NCI-H1092 (cell line): ENCODE measurements at places on chromosomes 2 and 18.

- DNase-seq: peak; percentile 1
Measured at GRCh38 chr18:8008033-8008432, 440.9 kb downstream of the PTPRM start.

GRCh38 chr2:62248226-62248625 is 52.3 kb downstream of the B3GNT2 start:
- no peak for DNase-seq

DNA sequence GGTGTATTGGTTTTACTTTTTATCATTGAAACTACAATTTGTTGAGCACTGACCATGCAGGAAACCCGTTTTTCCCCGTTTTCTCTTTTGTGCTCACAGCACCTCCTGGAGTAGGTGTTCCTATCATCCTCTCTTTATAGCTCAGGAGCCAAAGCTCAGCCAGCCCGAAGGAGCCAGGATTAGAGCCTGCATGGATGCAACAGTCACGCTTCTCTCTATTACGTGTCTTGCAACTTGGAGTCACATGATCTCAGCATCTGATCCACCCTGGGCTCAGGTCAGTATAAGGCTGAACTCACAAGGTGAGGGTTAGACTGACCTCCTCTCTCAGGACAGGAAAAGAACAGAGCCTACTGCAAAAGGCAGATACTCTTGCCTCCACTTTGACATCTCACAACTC is 150.5 kb downstream of the MBP start:
- no peak for DNase-seq

- DNase-seq: peak; percentile 68
Measured at GRCh38 chr2:157838442-157839161, 37.5 kb downstream of the ACVR1 start.

GRCh38 chr18:9726936-9727335 is 18.8 kb downstream of the RAB31 start:
- no peak for DNase-seq

DNA sequence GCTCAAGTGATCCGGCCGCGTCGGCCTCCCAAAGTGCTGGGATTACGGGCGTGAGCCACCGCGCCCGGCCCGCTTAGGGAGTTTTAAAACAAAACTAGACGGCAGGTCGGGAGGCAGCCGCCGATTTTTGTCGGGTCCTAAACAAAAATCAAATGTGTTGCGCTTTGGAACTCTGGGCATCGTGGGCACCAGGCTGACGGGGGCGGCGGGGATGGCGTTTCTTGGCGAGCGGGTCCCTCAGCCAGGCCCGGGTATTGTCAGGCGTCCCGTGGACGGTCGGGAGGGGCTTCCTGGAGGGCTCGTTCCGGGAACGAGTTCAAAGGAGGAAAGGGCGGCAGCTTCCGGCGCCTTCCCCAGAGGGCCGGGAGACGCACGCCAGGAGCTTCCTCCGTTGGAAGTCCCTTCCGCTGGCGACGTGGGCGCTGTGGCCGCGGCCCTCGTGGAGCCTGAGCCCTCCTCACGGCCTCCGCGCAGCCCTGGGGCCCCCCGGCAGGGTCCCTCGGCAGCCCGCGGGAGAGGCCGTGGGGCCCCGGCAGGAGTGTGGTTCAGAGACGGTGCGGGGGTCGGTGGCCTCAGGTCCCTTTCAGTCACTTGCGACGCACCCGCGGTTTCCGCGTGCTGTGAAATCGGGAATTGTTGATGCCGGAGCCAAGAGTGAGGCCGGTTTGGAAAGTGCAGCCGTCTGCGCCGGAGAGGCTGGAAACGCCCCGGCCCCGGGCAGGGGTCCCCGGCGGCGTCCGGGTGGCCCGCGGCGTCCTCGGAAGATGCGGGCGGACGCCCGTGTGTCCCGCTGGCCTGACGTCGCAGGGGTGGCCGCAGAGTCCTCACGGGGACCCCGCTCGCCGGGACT is 59.3 kb downstream of the EMILIN2 start:
- no peak for DNase-seq

DNA sequence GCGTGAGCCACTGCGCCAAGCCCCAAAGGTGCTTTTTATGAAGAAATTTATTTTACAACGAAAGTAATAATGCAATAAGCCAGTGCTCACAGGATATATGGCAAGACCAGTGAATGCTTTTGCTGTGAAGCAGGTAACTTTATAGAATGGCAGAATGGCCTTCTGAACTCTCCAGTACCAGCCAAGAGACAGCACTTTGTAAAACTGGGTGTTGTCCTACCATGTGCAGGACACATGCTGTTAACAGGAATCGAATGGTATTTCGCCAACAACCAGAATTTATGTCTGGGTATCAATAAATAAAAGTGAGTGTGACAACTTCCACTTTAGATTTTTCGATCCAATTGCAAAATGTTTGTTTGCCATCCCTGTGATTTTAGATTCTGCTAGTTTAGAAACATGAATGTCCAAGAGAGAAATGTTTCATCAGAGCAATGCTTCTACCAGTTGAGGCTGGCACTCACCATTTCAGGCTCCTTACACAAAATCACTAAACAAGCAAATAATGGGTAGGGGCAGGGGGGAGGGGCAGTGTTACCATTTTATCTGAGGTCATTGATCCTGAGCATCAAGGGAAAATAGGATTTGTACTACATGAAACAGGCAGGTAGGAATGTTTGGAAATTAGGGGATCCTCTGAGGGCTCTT is 95.9 kb downstream of the ATL2 start:
- no peak for DNase-seq

- no peak for DNase-seq
Measured at GRCh38 chr2:165407466-165407865, 62.0 kb upstream of the CSRNP3 start.

GRCh38 chr2:191625016-191625415 is 52.9 kb upstream of the NABP1 start:
- DNase-seq: no peak

DNA sequence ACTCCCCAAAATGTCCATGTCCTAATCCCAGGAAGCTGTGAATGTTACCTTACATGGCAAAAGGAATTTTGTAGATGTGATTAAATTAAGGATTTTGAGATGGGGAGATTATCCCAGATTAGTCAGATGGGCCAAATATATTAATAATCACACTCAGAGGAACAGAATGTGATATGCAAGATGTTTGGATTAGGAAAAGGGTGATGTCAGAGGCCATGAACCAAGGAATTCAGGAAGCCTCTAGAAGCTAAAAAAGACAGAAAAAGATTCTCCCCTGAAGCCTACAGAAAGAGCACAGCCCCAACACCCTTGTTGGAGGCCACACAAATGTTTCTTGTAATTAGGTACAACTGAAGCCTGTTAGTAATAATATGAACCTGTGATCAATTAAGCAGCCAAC is 13.1 kb downstream of the TMEM131 start:
- no peak for DNase-seq

DNA sequence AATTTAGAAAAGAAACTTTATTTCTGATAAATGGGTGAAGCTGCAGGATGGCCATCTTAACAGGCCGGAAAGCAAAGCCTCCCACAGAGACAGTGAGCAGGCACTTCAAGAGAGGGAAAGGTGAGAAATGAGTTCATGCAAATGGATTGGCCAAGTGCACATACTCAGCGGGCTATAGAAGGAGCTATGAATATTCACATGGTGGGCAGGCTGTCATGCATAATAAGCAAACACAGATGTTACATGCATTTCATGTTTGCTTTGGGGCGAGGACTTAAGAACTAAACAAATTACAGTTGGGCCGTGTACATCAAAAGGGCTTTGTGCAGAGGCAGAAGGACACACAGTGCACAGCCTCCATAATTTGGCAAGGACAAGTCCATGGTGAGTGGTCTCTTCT is 69.8 kb upstream of the MAL start:
- DNase-seq: no peak

- DNase-seq: no peak
Measured at GRCh38 chr18:22412176-22412911, 5.4 kb downstream of the CTAGE1 start.

DNA sequence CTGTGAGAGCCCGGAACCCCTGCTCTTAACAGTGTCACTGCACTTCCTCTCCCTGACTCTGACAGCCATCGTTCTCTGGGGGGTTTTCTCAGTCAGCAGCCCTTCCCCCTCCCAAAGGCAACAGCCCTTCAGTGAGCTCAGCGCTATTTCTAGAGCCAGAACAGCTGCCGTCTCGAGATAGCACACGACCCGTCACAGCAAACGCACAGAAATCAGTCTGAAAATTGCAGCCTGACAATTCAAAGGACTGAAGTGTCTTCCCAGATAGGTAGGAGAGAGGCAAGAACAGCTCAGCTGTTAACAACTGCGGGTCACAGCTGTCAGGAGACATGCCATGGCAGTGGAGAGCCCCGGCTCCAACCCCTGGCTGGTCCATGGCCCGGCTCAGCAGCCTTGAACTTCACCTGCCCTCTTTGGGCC is 45.4 kb downstream of the ST8SIA5 start:
- no peak for DNase-seq

- DNase-seq: no peak
Measured at GRCh38 chr18:23982155-23983079, 32.1 kb upstream of the TTC39C start.
